SJCRH30 (cell line): ENCODE measurements at places on chromosomes 5 and 9.

DNA sequence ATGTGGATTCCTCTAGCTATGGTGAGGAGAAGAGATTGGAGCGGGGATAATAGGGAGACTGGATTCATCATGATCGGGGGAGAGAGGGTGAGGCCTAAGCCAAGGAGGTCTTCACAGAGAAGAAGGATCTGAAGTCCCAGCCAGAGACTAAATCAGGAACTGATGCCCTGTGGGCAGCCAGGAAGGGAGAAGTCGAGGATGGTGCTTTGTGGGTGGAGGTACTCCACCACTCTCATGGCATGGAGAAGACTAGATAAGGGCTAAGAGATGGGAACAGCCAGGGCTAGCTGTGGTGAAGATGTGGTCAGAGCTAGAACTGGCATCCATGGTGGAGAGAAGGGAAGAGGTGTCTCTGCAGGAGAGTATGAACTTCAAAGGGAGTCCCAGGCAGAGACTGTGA is 3.0 kb upstream of the RGS14 start:
- no peak for DNase-seq

- DNase-seq: no peak
These were observed 14.0 kb upstream of the GPR151 start for GRCh38 chr5:146529984-146530383.

- DNase-seq: no peak
These were observed 526.0 kb downstream of the ZNF608 start for GRCh38 chr5:124220418-124220817.

GRCh38 chr5:171152382-171152781 is 156.7 kb upstream of the TLX3 start:
- peak; percentile 14 for DNase-seq

GRCh38 chr5:139700711-139701055 is 52.5 kb downstream of the CXXC5 start:
- no peak for DNase-seq

GRCh38 chr5:179331591-179332375 is 13.5 kb downstream of the ADAMTS2 start:
- no peak for DNase-seq
